ENCODE measurements at places on chromosomes 7 and 10. TPM values are rescaled to one million over a fixed set of nuclear protein-coding genes. Genes with fewer than 3 reads are reported as not detected.
A peak's percentile ranks its signal among the peaks of the same experiment; 100 is the strongest.

DNA sequence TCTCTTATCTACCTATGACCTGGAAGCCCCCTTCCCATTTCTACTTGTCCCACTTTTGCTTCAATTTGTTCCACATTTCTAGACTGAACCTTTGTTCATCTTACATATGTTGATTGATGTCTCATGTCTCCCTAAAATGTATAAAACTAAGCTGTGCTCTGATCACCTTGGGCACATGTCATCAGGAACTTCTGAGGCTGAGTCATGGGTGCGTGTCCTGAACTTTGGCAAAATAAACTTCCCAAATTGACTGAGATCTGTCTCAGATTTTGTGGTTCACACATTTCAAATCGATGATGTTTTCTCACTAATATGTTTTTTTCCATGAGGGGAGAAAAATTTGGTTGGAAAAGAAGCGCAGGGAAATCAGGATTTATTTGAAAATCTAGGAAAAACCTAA, 406.2 kb upstream of the LRRTM3 start:
- DNase-seq = no peak

GRCh38 chr7:95340491-95340890, 16.2 kb upstream of the PON1 start:
- no peak for DNase-seq

DNA sequence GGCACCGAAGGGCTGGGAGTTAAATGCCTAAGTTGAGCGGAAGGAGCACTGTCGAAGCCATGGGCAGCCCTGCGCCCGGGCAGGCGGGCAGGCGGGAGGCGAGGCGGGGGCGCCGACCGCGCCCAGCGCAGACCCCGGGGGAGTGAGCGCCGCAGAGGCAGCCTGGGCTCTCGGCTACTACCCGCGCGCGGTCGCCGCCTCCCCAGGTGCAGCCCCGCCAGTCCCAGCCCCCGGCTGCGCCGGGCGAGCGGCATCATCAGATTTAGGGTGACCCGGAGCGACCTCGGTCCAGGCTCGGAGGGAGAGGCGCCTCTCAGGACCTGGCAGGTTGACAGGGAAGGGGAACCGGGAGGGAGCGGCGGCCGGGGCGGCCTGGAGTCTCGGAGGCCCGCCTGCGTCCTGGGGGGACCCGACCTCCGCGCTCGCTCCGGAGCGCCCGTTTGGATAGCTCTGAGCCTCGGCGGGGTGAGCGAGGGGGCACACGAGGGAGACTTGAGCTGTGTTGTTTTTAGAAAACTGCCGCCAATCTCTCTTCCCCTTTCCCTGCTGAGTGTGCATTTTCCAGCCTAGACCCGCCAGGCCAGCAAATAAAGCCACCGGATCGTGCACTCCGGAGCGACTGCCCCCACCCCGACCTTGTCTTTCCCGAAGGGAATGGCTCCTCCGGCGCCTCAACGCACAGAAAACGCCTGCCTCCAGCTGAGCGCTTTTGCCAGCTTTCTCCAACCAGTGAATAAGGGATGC, 2.3 kb upstream of the NRP1 start:
- peak; percentile 56 for DNase-seq

DNA sequence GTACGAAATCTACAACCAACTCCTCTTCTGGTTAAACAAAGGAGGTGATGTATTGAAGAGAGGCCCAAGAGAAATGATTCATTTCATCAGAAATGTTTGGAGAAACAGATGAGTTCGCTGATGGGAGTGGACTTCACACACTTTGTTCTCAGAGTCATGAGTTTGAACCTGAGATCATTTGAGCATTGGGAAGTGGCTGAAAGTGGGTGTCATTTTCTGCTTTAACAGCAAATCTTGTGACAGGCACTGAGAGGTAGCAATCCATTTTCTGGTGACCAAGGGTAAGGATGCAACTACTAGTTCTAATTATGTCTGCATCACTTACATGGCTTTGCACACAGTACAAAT, 51.4 kb downstream of the RBM20 start:
- no peak for DNase-seq

- DNase-seq = no peak
Measured at GRCh38 chr7:119903085-119903484, 369.9 kb upstream of the KCND2 start.

GRCh38 chr10:132332433-132332754, 401 bp downstream of the LRRC27 start:
- DNase-seq = no peak

The SNX10 gene
- total RNA-seq = 5.1 TPM

The ADRB1 gene
- 0.18 TPM for total RNA-seq
